HEK293T (cell line): ENCODE measurements at places on chromosomes 3 and 15.

GRCh38 chr3:58274027-58274614, 31.9 kb upstream of the RPP14 start:
- no peak for DNase-seq

- DNase-seq = no peak
Observed at GRCh38 chr3:144343777-144344176, 372.2 kb downstream of the DIPK2A start.

DNA sequence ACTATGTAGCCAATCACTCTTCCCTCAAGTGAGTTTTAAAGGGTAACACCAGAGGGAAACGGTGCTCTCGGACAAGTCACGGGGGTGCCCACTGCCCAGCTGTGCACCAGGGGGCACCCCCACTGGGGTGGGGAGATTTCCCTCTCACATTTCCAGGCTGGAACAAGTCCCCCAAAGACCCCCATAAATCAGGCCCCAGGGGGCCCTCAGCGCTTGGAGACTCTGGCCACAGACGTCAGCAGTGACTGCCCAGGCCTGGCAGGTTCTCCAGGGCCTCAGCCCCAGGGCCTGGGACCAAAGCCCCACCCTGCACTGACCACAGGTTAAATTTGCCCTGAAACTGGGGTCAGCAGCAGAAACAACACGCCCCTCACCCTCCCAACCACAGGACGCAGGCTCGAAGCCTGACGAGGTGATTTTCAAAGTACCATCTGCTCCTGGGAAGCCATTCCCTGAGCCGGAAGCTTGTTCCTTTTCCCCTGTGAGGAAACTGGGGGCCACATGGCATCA, 17.0 kb downstream of the XXYLT1 start:
- DNase-seq = no peak

DNA sequence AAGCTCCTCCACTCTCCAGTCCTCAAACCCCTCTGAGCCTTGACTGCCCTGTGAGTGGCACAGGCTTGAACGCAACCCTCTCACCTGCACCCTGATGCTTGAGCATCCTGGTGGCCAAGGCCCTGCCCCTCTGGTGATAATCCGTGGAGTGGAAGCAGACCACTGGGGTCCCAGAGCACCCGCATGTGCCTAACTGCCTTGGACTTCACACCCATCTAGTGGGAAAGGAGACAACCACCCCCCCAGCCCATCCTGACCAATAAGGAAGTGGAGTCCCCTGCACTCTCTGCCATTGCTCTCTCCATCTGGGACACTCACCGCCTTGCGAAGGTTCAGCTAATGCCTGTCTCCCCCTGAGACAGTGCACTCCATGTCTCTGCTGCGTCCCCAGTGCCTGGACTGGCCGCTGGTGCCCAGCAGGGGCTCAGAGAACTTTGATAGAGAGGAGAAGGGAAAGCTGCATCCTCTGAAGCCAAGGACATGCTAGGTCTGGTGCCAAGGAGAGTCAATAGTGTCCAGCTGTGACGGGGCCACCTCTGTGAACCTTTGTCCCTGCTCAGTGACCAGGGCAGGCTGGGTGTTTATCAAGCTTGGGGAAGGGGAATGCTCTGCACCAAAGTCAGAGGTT, 3.4 kb downstream of the KLF15 start:
- DNase-seq = no peak

- DNase-seq = no peak
Observed at GRCh38 chr3:64445944-64446300, 220.7 kb upstream of the PRICKLE2 start.
